Cortex of kidney (tissue), 1 donor: ENCODE measurements at places on chromosomes 12 and 14.

GRCh38 chr14:100305324-100306100 lies 732 bp downstream of the SLC25A29 start:
- no peak for DNase-seq

DNA sequence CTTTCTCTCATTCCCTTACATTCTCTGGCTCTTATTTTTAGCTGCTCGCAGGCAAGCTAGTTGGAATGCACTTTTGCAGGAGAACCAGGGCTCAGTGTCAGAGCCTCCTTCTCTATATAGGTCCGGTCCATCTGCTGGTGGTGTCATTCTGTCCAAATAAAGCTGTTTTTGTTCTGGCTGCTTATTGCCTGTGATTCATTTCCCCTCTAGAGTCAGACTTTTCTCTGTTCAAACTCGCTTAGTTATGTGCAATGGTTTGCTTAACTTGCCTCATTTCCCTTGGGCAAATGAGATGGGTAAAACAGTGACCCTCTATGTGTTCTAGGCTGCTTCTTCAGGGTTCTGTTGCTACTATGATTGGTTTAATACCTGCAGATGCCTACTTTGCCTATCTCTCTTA lies 2.9 kb downstream of the SMARCD1 start:
- DNase-seq: no peak

DNA sequence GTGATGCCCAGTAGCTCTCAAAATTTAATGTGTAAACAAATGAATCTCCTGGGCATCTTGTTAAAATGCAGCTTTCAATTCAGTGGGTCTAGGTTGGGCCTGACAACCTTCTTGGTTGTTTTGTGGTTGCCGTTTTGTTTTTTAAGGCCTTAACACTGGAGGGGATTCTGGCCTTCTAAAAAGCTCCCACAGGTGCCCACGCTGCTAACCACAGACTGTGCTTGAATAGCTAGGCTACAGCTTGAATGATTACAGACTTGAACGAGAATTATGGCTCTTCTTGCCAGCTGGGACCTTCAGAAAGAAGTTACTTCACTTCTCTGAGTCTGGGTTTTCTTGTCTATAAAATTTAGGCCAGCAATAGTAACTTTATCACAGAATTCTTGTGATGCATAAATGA lies 1.3 kb upstream of the FLVCR2 start:
- no peak for DNase-seq

DNA sequence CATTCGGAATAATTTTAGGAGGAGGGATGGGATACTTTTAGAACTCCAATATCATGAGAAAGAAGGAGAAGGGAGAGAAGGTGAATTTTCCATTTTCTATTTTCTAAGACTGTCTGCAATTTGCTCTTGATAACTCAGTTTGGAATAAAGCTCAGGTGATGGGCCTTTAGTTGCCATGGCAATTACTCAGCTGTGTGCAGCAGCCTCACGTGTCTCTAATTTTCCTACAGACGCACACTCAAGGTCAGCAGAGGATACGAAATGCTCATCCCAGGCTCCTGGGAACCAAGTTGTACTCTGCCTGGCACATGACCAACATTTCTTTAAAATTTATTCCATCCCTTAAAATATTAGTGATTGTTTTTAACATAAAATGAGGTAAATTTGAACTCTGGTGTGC lies 76.7 kb downstream of the TTC8 start:
- DNase-seq: no peak

- no peak for DNase-seq
Observed at GRCh38 chr12:85690146-85690545, 146.1 kb downstream of the RASSF9 start.

GRCh38 chr12:15469356-15469755 lies 147.0 kb downstream of the PTPRO start:
- DNase-seq: no peak

GRCh38 chr14:101357038-101357437 lies 204.3 kb upstream of the DIO3 start:
- no peak for DNase-seq

DNA sequence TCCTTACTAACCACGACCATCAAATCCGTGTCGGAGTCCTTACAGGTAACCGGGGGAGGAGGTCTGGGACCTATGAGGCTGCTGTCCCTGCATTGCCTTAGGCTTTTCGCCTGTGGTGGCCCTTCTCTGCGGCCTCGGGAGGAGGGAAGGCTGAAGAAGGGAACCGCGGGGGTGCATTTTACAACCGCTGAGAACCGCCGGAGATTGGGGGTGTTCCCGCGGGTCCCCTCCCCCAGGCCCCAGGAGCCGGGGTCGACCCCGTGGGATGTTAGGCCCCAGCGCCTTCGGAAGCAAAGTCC lies 549 bp downstream of the GPHN start:
- no peak for DNase-seq

DNA sequence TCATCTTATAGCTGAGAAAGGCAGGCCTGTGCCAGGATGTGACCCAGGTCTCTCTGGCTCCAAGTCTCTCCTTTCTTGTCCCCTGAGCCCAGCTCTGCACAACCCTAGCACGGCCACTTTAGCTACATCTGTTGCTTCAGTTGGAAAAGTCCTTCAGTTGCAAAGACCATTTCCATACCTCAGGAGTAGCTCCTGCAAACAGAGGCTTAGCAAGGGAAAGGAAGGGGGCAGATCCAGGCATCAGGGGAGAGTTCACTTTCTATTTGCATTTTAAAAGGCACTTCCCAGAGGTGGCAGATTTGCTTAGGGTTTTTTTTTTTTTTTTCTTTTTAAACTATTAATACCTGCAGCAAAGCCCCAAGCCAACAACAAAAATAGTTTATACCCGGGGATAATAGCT lies 3.0 kb upstream of the PITPNM2 start:
- DNase-seq: no peak

GRCh38 chr12:23767834-23768233 lies 181.6 kb downstream of the SOX5 start:
- no peak for DNase-seq

DNA sequence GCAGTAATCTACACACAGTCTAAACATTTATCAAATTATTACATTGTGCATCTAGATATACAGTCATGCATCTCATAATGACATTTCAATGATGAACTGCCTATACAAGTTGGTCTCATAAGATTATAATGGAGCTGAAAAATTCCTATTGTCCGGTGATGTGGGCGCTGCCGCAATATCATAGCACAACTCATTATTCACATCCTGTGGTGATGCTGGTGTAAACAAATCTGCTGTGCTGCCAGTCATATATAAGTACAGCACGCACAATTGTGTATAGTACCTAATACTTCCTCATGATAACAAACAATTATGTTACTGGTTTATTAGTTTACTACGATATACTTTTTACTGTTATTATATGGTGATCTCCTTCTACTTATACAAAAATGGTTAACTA lies 768.8 kb upstream of the NOVA1 start:
- DNase-seq: no peak

GRCh38 chr12:52845946-52846345 lies 2.8 kb downstream of the KRT78 start:
- DNase-seq: no peak

DNA sequence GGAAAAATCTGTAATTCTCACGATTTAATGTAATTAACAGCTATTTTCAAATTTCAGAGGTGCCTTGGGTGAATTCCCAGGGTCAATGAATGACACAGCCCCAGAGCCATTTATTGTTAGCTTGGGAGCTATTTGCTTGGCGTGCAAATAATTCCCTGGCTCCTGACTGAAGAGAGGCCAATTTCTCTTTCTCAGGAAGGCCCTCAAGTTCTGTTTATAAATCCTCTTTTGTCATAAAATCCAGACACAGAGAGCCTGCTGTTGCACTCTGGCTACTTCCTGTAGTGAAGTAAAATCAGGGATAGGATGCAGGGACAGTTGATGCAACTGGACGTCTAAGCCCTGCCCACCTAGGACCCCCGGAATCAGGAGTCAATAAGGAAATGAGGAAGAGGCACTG lies 154.3 kb downstream of the TMX1 start:
- DNase-seq: no peak

GRCh38 chr12:5154091-5154490 lies 110.4 kb downstream of the KCNA5 start:
- DNase-seq: no peak

DNA sequence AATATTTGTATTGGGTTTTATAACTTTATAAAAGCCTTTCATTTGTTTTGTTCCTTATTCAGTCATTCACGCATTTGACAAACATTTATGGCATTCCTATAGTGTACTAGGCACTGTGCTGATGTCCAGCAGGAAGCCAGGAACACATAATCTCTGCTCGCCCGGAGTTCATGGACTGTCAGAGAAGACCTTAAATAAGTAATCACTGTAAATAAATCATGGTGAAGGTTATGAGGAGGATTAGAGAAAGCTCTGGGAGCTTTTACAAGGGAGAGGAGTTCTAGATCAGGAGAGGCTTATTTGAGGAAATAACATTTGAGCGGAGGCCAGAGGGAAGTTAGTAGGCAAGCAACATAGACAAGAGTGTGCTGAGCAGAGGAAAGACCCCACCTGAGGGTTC lies 1.4 kb upstream of the RDH11 start:
- DNase-seq: no peak

DNA sequence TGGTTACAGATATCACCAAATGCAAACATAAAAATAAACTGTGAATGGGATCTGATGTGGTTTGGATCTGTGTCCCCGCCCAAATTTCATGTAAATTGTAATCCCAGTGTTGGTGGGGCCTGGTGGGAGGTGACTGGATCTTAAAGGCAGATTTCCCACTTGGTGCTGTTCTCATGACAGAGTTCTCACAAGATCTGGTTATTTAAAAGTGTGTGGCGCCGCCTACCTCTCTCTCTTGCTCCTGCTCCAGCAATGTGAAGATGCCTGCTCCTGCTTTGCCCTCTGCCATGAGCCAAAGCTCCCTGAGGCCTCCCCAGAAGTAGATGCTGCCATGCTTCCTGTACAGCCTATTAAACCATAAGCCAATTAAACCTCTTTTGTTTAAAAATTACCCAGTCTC lies 47.8 kb downstream of the SLC25A21 start:
- DNase-seq: no peak

GRCh38 chr14:105440992-105441391 lies 21.4 kb downstream of the MTA1 start:
- DNase-seq: no peak
